Activated T-helper 1 cell treated with anti-CD3 and anti-CD28 coated beads, Interleukin-12 subunit alpha, Interleukin-12 subunit beta, Interleukin-2, Interleukin-4 antibody, amounts not matched to agents 30 ng/mL and 10 ng/mL and 1 ng/mL, durations not matched to agents 14 hours and 24 hours and 36 hours (primary cell): ENCODE measurements at places on chromosomes 5 and 9.

- H3K27me3 ChIP-seq = peaks cover 5% of the 10 kb centered on the region
- no peak overlapping the region for H3K27ac ChIP-seq
- DNase-seq = no peak
- H3K4me1 ChIP-seq = no peaks in the 10 kb centered on the region
- no peaks in the 10 kb centered on the region for H3K36me3 ChIP-seq
- H3K4me3 ChIP-seq = no peak overlapping the region
Observed at GRCh38 chr5:123164054-123164453, 75.0 kb downstream of the PRDM6 start.

GRCh38 chr5:123215929-123216702 is 127.1 kb downstream of the PRDM6 start:
- no peak overlapping the region for H3K4me3 ChIP-seq
- no peak overlapping the region for H3K27ac ChIP-seq
- H3K27me3 ChIP-seq = peaks cover 5% of the 10 kb centered on the region
- H3K36me3 ChIP-seq = no peaks in the 10 kb centered on the region

- H3K4me3 ChIP-seq = no peak overlapping the region
- H3K36me3 ChIP-seq = no peaks in the 10 kb centered on the region
- no peak for DNase-seq
- H3K4me1 ChIP-seq = no peaks in the 10 kb centered on the region
- H3K27ac ChIP-seq = no peak overlapping the region
Observed at GRCh38 chr5:144352330-144352729, 181.7 kb downstream of the KCTD16 start.

DNA sequence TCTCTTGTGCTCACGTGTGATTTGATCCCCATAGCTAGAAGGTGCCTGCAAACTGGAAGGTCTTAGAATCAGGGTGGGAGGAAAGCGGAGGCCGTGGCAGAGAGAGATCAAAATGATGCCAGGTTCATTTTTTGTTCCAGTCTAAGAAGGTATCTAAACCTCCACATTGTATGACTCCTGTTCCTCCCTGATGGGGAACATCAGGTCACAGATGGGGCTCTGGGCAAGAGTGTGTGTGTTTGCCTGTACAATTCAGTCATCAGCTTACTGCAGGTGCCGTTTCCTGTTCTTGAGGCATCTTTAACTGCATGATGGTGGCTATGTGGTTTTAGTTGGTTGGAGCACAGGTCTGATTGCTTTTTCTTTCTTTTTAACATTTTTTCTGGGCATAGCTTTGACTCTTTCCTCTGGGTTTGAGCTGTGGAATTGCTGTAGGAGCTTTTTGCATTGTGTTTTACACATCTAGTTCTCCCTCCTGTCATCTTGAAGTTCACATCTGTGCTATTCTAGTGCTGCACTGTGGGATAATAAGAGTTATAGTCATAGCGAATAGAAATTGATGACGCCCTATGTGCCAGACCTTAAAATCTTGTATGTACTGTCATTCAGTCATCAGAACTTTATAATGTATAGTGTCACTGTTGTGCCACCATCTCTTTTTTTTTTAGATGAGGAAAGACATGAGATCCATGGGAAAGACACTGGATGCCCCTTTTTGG is 30.8 kb downstream of the ARHGAP26 start:
- H3K27me3 ChIP-seq = no peaks in the 10 kb centered on the region
- DNase-seq = peak; percentile 53

GRCh38 chr5:149392718-149393117 is 13.6 kb upstream of the IL17B start:
- peaks cover 11% of the 10 kb centered on the region for H3K27me3 ChIP-seq
- H3K27ac ChIP-seq = no peak overlapping the region
- no peak overlapping the region for H3K4me3 ChIP-seq
- no peaks in the 10 kb centered on the region for H3K36me3 ChIP-seq
- H3K4me1 ChIP-seq = no peaks in the 10 kb centered on the region
- no peak for DNase-seq
